ENCODE measurements at places on chromosomes 2 and 18.

DNA sequence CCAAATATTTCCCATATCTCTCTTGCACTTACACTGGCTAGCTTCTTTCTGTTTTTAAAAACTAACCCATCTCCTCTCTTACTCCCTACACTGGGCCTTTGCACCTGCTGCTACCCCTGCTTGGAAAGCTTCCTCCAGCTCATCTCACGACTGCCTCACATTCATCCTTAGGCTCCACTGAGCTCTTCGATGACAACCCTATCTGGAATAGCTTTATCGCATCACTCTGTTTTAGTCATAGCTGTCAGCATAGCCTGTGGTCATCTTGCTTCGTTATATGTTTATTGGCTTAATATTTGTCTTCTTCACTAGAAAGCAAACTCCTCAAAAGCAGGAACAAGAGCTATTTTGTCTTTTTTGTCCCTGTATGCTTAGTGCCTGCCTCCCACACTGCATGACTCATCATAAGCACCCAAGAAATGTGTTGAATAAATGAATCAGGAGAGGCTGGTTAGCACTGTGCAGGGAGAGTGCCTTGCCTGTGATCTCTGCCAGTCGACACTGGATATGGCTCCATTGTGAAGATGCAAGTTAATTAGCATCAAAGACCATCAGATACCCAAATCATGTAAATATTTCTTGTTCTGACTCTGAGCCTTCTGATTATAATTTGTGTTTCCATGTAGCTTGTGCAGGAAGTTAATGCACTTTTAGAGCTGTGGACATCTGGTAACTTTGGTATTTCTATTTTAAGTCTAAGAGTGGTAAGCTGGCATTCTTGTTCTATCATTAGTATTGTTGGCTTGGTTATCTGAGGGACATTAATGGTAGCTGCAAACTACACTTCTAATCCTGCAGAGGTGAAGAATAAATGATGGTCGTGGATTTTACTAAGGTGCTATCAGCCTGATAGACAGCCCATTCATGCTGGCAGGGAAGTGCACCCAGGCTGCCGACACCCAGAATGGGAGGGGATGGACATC, 10.3 kb upstream of the DYTN start:
- no peak for DNase-seq

DNA sequence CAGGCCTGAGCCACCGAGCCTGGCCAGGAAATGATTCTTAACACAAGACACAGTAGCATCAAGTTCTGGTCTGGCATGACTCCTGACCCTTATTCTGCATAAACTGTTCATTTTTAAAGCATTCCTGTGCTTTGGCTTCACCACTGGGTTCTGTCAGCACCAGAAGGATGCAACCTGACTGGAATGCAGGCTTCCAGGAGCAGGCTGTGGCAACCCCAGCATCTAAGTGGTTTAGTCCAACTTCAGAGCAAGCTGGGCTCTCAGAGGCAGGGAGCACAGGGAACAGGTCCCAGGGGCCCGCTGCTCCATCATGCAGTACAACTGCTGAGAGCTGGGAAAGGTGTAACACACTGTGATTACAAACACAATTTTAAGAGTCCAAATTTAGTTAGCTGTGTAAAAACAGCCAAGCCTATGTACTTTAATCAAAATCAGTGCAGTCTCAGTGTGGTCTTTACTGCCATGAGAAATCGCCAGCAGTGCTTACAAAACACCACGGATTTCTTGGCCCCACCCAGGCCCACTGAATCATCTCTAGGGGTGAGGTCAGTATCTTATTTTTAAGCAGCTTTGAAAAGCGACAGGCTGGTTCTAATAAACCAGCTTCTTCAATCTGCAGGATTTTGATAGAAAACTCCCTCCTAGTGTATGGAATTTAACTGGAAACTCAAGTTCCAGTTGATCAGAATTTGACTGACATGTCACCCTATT, 44.4 kb upstream of the TMEM182 start:
- DNase-seq, result no peak

GRCh38 chr2:120443946-120444345, 98.0 kb downstream of the INHBB start:
- DNase-seq, result no peak

DNA sequence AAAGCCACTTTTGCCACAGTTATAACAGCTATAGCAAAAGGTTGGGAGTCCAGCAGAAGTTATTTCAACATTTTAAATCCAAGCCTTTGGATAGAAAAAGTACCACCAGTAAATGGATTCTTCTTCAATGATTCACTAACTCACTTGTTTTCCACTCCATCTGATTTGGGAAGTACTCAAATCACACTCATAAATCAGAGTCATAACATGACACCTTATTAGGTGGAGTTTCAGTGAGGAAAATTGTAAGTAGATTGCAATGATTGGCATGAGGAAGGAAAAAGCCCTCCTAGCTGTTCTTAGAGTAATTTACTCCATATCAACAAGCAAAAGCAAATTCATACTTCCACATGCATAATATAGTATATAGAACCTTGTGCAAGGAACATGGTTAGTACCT, 132.9 kb downstream of the NR4A2 start:
- no peak for DNase-seq

DNA sequence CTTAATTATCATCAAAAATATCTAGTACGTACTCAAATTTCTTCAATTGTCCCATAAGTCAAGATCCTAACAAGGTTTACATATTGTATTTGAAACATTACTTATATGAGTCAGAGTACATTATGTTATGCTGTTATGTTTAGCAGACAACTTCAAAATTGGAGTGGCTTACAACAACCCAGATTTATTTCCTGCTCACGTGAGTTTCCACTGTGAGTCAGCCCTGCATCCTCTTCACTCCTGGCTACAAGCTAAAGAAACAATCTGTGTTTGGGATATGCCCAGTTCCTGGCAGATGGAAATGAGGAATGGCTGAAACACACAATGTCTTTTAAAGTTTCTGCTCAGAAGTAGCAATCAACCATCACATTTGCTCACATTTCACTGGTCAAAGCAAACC, 31.5 kb upstream of the TANC1 start:
- DNase-seq, result no peak

GRCh38 chr2:127226520-127227263, 6.6 kb upstream of the CYP27C1 start:
- DNase-seq, result peak; percentile 44

DNA sequence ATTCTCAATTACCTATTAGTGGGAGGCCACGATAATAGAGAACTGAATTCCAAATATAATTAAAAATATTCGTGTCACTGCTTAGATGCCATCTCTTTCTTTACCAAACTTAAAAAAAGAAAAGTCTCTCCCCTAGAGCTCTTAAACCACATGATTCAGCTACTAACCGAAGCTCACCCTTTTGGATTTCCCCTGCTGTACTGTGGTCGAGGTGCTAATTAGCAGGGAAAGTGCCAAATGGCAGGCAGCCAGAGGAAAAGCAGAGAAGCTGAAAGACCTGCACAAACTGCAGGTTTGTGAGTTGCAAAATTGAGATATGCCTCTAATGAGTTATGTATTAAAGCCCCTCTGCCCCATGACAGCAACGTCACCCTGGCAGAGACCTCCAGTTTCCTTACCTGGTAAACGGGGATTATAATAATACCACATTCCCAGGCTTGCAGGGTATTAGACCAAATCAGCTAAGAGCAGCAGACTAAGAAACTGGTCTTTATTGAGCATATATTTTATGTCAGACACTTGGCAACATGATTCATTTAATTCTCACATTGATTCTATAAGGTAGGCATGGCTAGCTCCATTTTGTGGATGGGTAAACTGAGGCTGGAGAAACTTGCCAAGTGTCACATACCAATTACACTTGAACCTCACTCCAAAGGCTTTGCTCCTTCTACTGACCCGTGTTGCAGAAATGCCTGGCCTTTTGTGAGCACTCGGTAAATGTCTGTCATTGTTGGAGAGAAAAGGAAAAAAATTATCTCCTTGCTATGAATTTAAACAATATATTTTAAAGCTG, 259.7 kb downstream of the LPIN1 start:
- DNase-seq, result peak; percentile 77

DNA sequence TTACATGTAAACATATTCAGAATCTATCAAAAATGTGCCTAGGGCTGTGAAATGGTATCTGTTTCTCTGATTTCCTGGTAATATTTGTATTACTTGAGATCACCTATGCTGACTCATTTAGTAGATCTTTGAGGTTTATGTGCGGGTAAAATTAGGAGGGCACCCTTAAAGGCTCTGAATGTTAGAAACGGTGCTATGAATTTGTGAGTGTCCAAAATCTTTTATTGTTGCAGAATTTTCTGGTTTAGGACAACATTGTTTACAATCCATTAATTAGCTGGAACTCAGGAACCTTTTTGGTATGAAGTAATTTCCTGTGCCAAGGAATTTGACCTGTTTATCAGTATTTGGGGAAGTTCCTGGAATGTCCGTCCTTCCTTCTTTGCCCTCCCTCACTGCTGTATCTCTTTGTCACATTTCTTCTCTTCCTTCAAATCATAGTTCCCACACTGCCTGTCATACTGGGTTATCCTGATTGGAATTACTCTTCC, 130.5 kb downstream of the TANC1 start:
- no peak for DNase-seq

- no peak for DNase-seq
Observed at GRCh38 chr18:63444580-63444979, 22.3 kb upstream of the VPS4B start.

DNA sequence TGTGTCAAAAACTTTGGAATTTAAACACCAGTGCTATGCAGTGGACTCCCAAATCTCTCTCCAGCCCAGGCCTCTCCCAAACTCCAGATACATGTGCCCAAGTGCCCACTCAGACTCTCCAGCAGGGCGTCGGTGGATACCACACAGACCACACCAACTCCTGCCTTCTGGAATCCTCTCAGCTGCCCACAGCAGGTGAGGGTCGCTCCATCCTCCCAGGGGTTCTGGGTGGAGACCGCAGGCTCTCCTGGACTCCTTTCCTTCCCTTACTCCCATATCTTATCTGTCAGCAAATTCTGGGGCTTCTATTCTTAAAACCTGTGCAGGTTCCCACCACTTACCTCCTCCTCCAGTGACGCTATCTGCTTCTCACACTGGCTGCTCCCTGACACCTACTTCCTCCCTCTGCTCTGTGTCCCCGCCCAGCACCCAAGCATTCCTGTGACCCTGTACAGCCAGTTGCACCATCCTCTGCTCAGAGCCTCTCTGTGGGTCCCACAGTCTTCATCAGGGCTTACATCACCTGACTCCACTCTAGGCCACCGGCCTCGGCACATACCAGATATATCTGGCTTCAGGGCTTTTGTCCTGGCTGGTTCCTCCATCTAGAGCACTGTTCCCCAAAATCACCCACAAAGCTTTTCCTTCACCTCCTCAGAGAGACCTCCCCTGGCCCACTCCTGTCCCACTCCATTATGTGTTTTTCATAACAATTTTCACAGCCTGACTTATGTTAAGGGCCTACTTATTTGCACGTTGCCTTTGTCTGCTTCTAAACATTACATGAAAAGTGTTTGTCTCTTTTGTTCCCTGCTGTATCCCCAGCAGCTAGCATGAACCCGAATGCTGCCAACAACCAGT, 2.6 kb upstream of the IMP4 start:
- DNase-seq, result no peak

DNA sequence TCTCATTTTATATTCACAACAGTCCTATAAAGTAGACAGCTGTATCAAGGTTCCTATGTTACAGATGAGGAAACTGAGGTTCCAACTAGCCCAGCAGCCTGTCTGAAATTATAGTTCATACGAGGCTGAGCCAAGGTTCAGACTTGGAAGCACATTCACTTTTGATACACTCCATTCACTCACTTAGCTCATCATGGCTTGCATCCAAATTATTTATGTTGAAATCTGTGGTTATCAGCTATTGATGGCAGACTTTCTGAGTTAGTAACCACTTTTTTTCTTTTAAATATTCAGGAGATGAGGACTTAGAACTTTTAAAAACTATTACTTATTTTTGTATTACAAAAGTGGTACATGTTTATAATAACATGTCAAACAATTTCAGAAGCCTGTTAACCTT, 188.2 kb downstream of the MTX2 start:
- DNase-seq, result no peak

GRCh38 chr2:7612969-7613368, 695.8 kb downstream of the RNF144A start:
- DNase-seq, result no peak

DNA sequence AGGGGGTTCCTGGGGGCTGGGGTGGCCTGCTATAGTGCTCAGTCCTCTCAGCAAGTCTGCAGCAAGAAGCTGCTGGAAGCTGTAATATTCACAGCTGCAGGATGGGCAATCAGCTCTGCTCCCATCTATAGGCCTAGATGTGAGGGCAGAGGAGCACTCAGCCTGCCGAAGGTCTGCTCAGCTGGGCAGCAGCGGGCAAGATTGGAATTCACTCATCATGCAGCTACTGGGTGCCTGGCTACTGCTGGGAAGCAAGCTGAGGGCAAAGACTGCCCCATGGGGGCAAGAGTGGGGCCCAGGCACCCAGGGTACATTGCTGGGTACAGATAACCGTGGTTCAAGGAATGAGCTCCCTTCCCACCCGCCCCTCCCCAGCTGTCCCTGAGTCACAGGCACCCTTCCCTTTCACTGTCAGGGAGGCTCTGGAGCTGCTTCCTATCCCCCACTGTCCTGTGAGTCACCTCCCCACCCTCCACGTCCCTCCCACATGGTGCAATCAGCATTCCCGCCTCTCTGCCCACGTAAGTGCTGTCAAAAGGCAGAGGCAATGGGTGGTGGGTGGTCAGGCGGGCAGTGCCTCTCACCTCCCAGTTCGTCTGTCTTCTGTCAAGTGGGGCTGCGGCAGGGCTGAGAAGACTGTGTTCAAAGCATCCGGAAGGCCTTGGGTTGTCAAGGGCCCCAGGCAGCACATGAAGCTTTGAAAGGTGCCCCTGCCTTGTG, 169.2 kb downstream of the TRIM43 start:
- no peak for DNase-seq

DNA sequence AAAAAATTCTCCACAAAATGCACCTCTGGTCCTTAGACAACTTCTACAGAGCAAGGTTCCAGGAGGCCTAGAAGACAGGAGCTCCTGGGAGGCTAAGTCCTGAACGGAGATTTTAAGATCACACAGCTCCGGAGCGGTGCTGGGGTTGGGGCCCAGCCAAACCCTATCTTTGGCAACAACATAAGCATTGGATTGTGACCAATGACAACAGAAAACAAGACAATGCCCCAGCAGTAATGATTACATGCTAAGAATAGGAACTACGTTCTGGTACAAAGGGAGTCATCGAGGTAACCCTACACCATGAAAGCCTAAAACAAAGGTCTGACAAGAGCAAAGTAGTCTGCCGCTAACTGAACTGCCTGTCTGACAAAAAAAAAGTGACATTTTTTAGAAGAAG, 171.2 kb downstream of the CMPK2 start:
- DNase-seq, result no peak
